ENCODE measurements at places on chromosomes 7 and 10.

GRCh38 chr10:25815999-25816768, 117.8 kb upstream of the MYO3A start:
- DNase-seq, result no peak

DNA sequence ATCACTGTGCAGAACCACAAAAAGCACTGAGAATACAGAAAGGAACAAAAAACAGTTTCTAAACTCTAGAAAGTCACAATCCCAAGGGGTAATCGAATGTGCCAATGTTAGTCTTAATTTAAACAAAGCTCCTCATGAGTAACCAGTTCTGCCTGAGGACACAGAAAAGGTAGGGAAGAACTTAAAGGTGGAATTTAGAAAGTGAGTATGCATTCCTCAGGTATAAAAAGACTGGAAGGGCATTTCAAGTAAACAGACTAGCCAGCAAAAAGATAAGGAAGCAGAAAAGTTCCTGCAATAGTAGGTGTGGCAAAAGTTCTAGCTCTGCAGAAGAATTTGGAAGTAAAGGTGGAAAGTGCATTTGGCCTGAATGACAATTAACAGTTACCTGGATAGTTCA, 84.6 kb upstream of the DLX6 start:
- DNase-seq, result no peak

GRCh38 chr10:94710578-94710977, 27.0 kb downstream of the CYP2C18 start:
- DNase-seq, result no peak

DNA sequence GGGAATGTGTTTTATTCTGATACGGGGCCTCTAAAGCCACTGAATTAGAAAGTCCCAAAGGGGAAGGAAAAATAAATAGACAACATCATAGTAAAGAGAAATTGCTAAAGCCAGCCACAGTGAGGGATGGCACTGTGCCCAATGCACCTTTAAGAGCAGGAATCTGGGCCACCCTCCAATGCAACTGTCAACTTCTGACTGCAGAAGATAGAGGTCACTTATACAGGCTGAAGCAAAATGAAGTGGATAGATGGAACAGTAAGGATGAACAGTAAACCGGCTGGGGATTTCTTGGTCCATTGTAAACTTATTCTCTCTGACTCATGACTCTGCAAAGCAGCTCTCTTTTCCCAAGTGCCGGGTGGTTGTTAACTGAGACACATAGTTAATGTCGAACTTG, 54.0 kb upstream of the KCNIP2 start:
- no peak for DNase-seq

GRCh38 chr7:30813466-30813865, 42.2 kb downstream of the MINDY4 start:
- no peak for DNase-seq

GRCh38 chr10:119222966-119223386, 15.6 kb downstream of the GRK5 start:
- DNase-seq, result no peak

- no peak for DNase-seq
Observed at GRCh38 chr10:24136070-24136469, 72.9 kb upstream of the KIAA1217 start.

- DNase-seq, result no peak
Observed at GRCh38 chr10:6020826-6021225, 41.3 kb downstream of the IL2RA start.

DNA sequence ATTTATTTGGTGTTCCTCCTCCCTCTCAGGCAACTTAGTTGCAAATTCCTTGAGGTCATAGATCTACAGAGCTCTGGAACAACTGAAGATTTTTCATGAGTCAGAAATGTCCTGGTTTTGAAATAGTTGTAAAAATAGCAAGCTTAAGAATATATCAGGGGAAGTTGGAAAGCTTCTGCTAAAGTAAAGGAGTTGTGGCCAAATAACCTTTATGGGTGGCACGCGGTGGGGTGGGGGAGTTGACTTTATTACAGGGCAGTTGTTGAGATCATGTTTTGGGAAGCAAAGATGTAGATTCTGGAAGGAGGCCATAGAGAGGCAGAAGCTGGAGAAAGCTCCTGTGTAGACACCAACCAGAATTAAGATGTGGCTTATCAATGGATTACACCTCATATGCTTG, 326.0 kb upstream of the MTPN start:
- no peak for DNase-seq
